Dermis microvascular lymphatic vessel endothelial cell (primary cell): ENCODE measurements at places on chromosomes 1 and 21.

GRCh38 chr1:183277821-183278738 lies 92.0 kb downstream of the LAMC2 start:
- no peak for DNase-seq

DNA sequence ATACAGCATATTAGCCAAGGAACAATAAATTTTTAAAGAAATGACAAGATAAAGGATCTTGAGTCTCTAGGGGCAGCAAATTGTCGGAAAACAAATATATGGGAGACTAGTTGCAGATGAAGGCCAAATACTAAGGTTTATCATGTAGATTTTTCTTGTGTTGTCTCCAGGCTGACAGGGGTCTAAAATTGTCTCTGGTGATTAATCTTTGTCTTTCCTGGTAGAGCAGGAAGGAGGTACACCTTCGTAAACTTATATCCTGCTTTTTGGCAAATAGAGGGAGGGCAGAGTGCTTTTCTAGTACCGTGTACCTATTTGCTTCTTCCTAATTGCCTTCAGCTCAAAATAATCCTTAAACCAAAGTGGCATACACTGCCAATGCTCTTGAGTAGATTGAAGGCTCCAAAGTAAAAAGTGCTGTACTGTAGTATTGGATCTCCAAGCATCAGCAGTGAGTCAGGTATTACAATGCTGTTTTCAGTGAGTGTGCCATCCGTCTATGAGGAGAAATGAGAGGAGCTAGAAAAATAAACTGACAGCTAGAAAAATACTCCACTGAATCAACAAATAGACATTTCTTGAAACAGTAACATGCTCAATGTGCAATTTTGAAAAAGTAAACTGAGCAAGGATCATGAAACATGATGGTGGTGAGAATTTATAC lies 1.8 kb upstream of the LEPR start:
- DNase-seq, result no peak

DNA sequence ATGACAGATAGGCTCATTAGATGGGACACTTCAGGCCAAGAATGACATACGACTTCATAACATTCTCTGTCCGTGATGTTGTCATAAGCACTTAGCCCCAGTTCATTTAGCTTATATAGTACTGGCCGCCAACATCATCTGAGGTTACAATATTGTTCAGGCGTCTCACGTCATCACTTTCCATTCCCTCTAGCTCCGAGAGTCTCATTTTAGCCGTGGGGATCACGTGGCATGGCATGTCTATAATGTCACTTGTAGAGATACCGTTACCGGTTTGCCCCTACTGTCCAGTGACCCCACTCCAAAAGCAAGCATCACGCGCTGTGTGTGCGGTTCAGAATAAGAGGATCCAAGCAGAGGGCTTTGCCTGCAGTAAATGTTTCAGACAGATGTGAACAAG lies 34.6 kb upstream of the HEATR1 start:
- DNase-seq, result no peak

DNA sequence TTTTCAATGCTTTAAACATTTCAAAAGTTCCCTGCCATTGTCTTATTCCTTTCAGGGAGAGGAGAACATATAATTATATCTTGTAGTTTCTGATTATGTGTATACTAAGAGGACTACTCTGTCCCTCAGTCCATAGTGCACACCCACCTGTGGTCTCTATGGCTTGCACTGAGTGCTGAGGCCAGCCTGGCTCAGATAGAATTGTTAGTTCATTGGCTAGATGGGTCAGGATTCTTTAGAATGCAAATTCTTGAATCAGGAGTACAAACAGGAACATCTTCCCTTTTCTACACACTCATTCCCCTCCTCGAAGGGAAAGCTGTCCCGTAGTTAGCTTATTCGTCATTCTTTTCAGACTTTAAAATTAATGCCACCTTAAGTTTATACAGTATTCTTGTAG lies 8.2 kb downstream of the BACH1 start:
- no peak for DNase-seq

- no peak for DNase-seq
Measured at GRCh38 chr21:35053356-35054096, 4.4 kb upstream of the RUNX1 start.

- DNase-seq, result no peak
Measured at GRCh38 chr1:59136541-59137275, 160.2 kb upstream of the FGGY start.

DNA sequence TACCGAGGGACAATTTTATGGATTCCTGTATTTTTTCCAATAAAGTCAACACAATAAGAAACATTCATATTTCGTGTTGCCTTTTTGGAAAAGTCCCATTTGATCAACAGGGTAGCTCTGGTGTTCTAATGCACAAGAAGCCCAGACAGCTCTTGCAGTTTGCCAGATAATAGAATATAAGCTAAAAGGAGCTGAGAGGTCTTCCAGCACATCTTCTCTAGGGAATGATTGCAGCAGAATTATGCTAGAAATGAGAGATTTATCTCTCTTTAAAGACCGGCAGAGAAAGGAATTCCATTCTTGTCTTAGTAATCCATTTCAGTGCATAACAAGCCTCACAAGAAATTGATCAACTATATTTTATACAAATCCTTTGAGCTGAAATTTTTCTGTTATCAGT lies 25.0 kb upstream of the DDX59 start:
- no peak for DNase-seq

DNA sequence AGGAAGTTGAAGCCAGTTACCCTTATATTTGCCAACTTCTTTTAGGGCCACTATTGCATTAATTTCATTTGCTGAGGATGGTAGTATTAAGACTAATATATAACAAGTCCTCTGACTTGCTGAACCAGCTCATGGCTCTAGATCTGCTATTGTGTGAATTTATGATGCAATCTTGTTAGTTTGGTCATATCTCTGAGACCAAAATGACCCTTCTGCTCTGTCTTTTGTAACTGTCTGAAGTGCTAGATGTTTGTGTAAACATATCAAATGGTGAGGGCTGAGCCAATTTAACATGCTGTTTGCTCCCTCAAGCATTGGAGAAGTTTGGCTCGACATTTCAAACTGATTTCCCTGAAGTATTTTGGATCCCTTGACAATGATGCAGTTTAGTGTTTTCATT lies 106.9 kb upstream of the PTGFR start:
- DNase-seq, result no peak
